ENCODE measurements at places on chromosomes 7 and 10.

DNA sequence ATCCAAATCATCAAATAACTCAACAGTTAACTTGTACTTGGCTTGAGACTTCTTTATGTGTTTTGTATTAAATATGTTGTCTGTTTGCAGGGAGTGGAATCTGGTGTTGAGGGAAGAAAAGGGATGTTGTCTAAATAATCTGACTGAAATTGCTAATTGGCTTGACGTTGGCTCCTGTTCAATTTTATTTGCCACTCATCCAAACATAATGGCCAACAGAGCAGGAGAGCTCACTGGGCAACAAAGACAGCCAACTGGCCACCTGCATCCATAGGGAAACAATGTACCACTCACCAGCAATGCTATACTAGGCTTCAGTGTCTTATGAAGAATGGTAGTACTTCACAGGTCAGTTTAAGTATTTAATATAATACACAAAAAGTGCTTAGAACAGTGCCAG, 80.5 kb downstream of the FAM13C start:
- DNase-seq, result no peak

DNA sequence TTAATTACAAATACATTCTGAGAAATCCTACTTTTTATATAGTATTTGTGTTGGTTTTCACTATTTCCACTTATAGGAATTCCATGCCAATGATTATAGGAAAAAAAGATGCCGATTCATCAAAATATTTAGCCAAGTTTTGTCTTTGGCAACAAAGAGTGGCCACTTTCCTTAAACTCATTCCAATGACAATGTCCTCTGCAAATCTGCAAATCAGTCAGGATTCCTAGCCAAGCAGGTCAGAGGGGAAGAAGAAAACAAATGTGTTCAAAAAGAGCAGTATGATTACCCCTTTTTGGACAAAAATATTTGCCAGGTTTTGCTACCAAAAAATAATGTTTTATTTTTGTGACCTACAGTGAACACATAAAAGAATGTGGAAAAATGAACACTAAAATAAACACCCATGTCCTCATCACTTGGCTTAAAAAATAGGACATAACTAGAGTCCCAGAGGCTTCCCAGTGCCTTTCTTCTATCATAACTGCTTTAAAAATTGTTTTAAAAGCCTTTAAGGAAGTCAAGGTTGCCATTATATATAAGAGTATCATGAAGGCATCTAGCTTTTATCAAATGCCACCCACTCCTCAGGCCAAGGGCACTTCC, 125.9 kb downstream of the ADAM12 start:
- no peak for DNase-seq

DNA sequence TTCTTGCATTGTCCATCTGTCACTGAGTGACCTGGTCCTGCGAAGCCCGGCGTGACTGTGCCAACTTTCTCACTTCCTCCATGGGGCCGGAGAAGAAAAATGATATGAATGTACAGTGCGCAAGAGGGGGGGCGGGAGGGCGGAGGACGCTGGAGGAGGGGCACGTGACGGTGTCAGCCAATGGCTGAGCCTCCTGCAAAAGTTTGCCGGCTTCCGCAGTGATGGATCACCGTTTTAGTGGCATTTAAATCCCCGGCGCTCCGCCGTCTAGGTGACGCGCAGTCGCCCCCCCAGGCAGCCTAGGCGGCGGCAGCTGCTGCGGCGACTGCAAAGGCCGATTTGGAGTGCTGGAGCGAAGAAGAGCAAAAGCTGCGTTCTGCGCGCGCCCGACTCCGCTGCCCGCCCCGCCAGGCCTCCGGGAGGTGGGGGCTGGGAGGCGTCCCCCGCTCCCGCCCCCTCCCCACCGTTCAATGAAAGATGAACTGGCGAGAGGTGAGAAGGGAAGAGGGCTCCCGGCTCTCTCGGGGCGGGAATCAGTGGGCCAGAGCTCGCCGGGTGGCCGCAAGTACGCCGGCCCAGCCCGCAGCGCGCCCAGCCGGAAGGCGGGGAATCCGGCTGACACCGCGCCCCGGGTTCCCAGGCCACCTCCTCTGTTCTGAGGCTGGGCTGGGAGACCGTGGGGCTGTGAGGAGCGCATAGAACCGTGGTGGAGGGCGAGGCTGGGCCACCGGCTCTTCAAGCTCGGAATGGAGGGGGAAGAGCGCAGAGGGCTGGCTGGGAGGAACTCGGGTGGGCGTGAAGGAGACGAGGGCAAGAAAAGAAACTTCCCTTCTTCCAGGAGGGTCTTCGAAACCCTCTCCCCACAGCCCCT, at the start of gene HOXA1:
HOXA1 (minus strand) TSS at position 104 of the 871 bp plus-strand sequence; CDS start at position 16, 88 bp downstream.
- peak; percentile 52 for DNase-seq

GRCh38 chr7:18653381-18654155, 158.0 kb downstream of the HDAC9 start:
- no peak for DNase-seq

DNA sequence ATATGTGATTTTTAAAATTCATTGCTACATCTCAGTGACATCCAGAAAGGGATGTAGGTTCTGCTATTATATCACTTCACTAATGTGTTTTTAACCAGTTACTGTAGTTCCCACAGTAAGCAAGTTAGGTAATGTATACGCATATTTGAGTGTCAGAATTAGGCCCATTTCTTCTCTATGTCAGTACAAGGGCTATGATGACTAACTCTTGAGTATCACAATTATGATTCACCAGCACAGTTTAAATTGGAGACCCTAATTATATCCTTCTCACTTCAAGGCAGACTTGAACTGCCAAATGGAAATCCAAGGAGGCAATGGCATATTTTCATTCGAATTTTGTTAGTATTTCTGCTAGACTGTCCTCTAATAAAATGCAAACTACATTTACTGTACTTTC, 23.6 kb downstream of the BZW2 start:
- no peak for DNase-seq

GRCh38 chr7:138992052-138992531, 10.9 kb upstream of the KIAA1549 start:
- no peak for DNase-seq

DNA sequence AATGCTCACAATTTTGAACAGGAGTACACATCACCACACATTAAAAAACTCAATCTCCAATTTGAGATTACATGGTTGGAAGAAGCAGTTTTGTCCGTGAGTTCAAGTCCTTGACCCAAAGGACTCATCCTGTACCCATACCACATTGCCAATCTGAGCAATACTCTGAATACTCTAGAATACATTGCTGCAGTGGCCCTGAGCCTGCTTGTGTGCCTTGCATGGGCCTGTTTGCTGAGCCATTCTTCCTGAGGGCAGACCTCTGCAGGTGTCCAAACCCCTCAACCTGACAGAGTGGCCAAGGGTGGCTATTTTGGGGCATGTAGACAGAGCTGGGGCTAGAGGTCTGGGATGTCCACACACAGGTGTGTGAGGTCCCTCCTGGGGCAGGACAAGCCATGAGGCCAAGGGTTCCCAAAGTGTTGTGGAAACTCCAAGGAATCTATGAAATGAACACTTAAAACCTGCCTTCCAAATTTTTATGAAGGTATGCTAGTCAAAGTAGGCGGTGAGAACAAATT, 15.5 kb downstream of the AGMO start:
- DNase-seq, result no peak

DNA sequence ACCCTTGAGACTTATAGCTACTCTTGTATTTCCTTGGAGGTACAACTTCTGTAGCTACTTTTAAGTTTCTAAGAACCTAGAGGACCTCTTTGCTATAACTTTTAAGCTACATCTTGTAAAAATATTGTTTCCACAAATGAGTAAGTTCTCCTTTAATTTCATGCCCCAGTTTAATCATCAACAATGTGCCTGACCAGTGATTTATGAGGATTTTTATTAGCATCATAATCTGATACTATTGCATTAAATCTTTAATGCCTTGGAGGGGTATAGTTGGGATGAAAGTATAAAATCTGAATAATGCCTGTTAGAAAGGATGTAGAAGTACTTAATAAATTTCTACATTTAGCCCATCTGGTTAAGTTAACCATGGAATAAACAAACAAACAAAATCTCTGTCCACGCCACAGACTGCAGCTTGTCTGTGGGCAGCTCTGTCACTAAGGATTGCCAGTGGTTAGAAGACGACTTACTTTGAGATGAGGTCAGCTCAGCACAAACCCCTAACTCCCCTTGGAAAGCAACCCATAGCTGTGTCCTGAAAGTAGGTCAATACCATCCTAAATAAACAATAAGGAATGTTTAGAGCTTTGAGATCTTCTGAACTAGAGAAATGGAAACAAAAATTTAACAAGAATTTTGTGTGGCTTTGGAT, 18.3 kb downstream of the UBE2D1 start:
- DNase-seq, result no peak

- DNase-seq, result no peak
These were observed 22.6 kb upstream of the DDX50 start for GRCh38 chr10:68878496-68878895.

DNA sequence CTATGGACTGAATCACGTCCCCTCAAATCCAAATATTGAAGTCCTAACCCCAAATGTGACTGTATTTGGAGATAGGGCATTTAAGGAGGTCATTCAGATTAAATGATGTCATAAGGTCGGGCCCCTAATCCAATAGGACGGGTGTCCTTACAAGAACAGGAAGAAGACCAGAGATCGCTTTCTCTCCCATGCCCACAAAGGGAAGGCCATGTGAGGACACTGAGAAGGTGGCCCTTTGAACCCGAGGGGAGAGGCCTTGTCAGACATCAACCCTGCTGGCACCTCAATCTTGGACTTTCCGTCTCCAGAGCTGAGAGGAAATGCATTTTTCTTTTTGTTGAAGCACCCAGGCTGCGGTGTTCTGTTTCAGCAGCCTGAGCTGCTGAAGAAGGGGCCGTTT, 72.3 kb upstream of the KLF6 start:
- no peak for DNase-seq

DNA sequence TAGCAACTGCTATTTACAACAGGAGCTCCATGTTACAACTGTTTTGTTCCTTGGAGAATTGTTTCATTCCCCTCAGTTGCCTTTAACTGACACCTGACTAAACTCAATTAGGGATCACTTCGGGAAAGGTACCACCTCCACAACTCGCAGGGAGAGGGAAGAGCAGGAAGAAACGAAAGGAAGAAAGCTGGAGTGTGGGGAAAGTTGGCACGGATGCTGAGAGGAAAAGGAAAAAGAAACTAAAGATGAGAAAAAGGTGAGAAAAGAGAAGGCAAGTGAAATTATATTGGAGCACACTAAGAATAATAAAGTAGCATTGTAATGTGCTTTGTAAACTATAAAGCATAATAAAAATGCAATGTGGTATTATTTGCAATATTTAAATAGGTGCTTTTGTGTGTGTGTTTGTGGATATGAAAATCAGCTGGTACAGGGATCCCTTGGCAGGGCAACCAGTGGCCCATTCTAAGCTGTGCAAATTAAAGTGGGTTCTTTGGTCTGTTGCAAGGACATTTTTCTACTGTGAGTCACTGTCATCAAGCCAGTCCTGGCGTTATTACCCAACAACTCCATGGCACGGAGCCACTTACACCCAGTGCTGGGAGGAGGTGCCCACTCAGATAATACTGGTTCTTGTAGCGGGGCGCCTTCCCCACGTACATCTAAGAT, 45.9 kb downstream of the HIPK2 start:
- DNase-seq, result no peak

- no peak for DNase-seq
These were observed 186.6 kb downstream of the DPY19L1 start for GRCh38 chr7:34850681-34851080.

DNA sequence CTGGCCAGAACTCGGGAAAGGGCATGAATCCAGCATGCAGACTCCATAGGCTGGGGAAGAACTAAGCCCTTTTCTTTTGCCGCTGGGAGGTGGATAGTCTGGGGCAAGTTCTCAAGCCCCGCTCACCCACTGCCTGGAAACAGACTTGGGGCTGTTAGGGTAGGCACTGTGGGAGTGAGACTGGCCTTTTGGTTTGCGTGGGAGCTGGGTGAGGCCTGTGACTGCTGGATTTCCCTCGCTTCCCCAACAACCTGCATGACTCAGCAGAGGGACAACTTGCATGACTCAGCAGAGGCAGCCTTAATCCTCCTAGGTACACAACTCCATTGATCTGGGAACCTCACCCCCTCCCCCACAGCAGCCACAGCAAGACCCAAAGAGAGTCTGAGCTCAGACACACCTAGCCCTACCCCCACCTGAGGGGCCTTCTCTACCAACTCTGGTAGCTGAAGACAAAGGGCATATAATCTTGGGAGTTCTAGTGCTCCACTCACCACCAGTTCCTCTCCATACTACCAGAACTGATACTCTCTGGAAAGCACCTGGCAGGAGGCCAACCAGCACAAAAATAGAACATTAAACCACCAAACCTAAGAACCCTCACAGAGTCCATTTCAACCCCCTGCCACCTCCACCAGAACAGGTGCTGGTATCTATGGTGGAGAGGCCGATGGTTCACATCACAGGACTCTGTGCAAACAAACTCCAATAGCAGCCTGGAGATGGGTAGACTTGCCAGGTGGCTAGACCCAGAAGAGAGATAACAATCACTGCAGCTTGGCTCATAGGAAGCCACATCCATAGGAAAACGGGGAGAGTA, 81.4 kb upstream of the LAMB4 start:
- no peak for DNase-seq

- DNase-seq, result no peak
These were observed 89.5 kb upstream of the ZNF438 start for GRCh38 chr10:31120961-31121685.

DNA sequence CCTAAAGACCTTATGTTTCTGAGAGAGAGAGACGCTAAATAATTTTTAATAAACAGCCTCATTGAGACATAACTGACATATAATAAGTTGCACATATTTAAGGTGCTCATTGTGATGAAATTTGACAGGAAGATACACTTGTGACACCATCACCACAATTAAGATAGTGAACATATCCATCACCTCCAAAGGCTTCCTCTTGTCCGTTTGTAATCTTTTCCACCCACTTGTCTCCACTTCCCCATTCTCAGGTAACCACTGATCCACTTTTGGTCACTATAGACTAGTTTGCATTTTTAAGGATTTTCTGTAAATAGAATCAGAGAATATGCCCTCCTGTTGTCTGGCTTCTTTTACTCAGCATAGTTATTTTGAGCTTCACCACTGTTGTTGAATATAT, 195.1 kb upstream of the WDR11 start:
- no peak for DNase-seq

DNA sequence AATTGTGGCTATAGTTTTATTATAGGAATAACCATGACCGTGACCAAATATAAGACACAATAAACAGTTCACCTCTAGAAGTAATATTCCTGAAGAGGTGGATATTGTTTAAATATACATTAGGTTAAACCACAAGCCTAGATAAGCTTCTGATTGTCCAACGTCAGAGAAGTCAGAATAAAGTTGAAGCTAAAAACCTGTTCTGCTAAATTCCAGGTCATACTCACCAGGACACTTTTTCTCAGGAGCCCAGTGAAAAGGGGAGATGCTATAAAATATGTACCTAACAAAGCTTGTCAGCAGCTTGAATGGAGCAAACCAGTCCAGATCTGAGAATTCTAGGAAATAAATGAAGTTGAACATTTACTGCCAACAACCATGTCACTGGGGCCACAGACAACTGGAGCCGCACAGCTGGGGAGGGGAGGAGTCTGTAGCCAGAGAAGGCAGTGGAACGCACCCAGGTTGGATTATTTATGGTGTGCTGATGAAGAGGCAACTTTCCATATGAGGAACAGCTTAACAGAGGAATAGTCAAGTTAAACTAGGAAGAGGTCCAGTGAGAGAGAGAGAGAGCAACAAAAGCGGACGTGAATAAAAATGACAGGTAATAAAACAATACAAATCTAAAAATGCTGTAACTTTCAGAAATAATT, 191.1 kb downstream of the ZNF438 start:
- no peak for DNase-seq

- DNase-seq, result no peak
These were observed 289.4 kb upstream of the SP8 start for GRCh38 chr7:21076054-21076453.
